Kidney capillary endothelial cell (primary cell): ENCODE measurements at places on chromosomes 3 and 15.

DNA sequence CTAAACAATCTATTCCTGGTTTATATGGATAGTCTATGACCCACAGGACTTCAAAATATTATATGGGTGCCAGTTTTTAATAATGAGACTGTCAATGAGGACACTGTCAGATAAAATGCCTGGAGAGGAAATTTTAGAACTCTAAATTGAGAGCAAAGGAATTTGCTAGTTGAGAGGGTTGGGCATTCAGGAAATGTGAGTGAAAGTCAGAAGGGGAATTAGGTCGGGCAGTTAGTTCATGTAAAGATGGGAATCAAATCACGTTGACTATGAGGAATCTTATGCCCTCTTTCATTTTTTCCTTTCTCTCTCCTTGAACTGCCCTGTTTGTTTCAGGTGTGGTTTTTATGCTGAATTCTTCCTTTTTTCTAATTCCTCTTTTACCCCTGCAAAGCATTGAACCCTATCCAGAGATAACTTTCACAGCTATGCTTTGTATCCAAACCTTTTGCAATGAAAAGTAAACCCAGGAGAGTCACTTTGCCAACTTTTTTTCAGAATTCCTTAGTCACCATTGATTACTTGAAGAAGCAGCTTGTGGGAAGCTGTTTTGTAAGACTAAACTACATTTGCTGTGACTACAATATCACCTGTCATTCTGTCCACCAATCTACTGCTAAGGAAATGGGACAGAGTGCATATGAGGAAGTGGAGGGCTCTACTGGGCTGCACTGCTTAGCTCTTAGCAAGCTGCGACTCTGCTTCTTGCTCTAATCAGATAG is 27.8 kb downstream of the CHP1 start:
- DNase-seq: no peak

- no peak for DNase-seq
Observed at GRCh38 chr3:81952141-81952540, 190.7 kb upstream of the GBE1 start.

DNA sequence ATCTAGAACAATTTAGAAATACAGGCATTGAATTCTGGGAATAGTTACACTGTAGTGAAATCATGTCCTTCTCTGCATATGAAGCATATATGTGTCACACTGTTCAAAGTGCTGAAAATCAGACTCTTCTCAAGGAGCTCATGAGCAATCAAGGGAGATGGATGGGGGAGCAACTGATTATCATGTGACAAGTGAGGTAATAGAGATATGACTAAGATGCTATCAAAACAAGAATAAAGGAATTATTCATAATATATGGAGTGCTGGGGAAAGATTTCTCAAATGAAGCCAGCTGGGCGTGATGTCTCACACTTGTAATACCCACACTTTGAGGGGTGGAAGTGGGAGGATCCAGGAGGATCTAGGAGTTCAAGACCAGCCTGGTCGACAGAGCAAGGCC is 74.9 kb upstream of the CHRNB4 start:
- peak; percentile 69 for DNase-seq

GRCh38 chr3:34584971-34585370 is 786.5 kb downstream of the PDCD6IP start:
- no peak for DNase-seq

DNA sequence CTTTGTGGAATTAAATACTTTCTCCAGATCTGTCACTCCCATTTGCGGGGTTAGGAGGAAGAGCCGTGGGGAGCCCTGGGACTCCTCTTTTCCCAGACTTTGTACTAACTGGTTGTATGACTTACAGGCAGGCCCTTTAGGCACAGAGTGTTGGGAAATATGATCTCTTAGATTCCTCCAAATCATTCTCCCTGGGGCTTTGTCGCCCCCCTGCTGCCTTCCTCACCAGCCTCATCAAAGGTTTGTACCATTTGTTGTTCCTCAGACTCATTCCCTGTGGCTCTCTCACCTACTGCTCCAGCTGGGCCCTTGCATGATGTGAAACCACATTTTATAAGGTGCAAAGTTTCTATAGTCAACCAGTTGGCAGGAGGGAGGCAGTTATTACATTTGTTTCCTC is 56.4 kb downstream of the CRYGS start:
- DNase-seq: no peak

- no peak for DNase-seq
Observed at GRCh38 chr3:280681-281080, 84.1 kb downstream of the CHL1 start.

DNA sequence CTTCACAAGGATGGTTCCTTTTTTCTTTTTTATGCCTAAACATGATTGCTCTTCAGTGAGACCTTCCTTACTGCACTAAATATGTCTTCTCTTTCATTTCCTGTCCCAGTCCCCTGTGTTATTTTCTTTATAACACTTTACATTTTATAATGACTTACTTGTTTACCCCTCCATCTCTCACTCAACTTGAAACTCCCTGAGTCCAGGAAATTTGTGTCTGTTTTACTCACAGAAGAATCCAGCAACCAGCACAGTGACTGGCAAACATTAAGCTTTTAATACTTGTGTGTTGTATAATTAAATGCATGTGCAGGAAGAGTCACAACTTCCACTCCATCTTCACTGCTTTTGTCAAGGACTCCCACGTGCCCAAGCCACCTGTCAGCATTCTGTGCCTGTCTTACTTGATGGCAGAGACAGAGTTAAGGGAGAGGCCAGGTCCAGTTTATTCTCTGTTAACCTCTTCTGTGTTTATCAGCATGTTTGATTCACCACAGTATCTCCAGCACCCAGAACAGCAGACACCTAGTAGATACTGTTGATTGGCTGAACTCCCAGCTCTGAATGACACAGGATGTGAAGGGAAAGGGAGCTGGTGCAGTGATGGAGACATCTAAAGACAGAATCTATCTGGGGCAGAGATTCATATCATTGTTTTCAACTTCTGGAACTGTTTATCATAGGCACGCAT is 42.8 kb downstream of the SSR3 start:
- no peak for DNase-seq

DNA sequence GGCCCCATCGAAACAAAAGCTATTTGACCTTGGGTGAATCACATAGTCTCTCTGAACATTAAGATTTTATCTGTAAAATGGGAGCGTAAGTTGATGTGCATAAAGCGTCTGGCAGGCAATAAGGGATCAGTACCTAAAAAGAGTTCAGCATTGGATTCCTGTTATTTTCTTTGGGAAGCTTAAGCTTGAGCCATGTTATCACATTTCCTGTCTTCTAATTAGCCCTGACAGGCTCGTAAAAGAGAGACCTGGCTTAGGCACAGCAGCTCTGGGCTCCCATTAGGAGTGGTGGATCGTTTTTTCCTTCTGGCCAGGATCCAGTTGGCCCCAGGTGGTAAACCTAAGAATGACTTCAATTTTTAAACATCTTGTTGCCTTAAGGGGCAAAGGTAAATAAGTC is 26.0 kb upstream of the CA12 start:
- DNase-seq: no peak

- no peak for DNase-seq
Observed at GRCh38 chr3:122892118-122892960, 97.5 kb downstream of the SLC49A4 start.
